ENCODE measurements at places on chromosomes 4 and X. TPM values are rescaled to one million over a fixed set of nuclear protein-coding genes. Genes with fewer than 3 reads are reported as not detected.
A peak's percentile ranks its signal among the peaks of the same experiment; 100 is the strongest.

DNA sequence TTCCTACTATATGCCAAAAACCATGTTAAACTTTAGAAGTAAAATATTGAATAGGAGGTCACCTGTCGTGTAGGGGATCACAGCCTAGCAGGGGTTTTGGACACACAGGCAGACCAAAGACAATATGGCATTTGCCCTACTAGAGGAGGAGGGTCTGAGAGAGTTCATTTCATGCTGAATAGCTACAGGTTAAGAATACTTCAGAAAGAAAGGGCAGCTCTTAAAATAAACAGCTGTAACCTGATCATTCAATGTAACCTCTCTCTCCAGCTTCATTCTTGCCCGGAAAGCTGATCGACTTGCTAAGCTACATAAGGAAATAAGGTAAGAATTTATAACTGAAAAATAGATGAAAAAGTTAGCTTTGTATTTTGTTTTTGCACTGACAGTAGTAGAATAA is 79.9 kb downstream of the MAOA start:
- H3K36me3 ChIP-seq = no peaks in the 10 kb centered on the region
- peaks cover 2% of the 10 kb centered on the region for H3K27me3 ChIP-seq
- H3K4me1 ChIP-seq = no peaks in the 10 kb centered on the region
- no peak overlapping the region for H3K4me3 ChIP-seq
- H3K27ac ChIP-seq = no peak overlapping the region

DNA sequence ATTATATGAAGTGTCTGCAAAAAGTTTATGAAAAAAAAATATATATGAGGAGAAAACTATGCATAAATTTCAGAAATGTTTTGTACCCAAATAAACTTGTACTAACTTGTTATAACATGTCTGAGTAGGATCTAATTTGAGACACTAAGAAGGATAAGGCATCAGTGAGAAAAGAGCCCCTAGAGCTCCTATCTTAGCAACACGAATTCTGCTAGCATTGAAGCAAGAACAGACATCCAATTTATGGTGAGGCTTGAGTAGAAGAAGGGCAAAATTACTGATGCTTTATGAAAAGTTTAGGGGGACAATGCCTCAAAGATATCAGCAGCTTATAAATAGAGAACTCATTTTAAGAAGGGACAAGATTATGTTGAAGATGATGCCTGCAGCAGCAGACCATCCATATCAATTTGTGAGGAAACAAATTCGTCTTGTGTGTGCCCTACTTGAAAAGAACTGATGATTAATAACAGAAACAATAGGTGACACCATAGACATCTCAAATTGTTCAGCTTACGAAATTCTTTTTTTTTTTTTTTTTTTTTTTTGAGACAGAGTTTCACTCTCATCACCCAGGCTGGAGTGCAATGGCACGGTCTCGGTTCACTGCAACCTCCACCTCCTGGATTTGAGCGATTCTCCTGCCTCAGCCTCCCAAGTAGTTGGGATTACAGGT is 35.7 kb upstream of the ADAM29 start:
- H3K27me3 ChIP-seq = no peaks in the 10 kb centered on the region
- no peaks in the 10 kb centered on the region for H3K4me1 ChIP-seq
- H3K27ac ChIP-seq = no peak overlapping the region

- H3K27ac ChIP-seq = no peak overlapping the region
- no peaks in the 10 kb centered on the region for H3K27me3 ChIP-seq
- H3K4me1 ChIP-seq = no peaks in the 10 kb centered on the region
- no peaks in the 10 kb centered on the region for H3K36me3 ChIP-seq
- no peak overlapping the region for H3K4me3 ChIP-seq
Measured at GRCh38 chrX:120408168-120408567, 46.3 kb downstream of the ATP1B4 start.

GRCh38 chrX:53239474-53239873 is 14.5 kb upstream of the KDM5C start:
- no peak overlapping the region for H3K27ac ChIP-seq
- H3K27me3 ChIP-seq = no peaks in the 10 kb centered on the region

DNA sequence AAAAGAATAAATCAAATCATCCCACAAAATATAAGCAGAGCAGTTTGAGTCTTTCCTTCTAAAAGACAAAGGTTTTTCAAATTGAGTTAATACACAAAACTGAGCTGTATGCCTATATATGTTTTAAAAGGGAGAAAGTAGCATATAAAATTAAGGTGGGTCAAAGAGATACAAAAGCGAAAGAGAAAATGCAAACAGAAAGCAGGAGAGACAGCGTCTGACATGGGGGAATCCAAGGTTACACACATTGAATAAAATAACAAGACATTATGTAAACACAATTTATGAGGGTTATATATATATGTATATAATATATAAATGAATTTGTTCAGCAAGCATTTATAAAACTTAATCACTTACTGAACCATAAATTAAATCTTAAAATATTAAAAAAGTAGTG is 276.1 kb upstream of the LCORL start:
- H3K4me3 ChIP-seq = no peak overlapping the region
- no peaks in the 10 kb centered on the region for H3K4me1 ChIP-seq
- no peaks in the 10 kb centered on the region for H3K36me3 ChIP-seq
- no peaks in the 10 kb centered on the region for H3K27me3 ChIP-seq

- no peak overlapping the region for H3K27ac ChIP-seq
- peaks cover 4% of the 10 kb centered on the region for H3K4me1 ChIP-seq
- H3K27me3 ChIP-seq = no peaks in the 10 kb centered on the region
- no peak for DNase-seq
Measured at GRCh38 chr4:122636697-122637096, 15.8 kb upstream of the IL21 start.

GRCh38 chr4:83686166-83686565 is 150.3 kb downstream of the GPAT3 start:
- no peak overlapping the region for H3K27ac ChIP-seq
- no peaks in the 10 kb centered on the region for H3K27me3 ChIP-seq
- DNase-seq = no peak
- H3K36me3 ChIP-seq = no peaks in the 10 kb centered on the region
- no peaks in the 10 kb centered on the region for H3K4me1 ChIP-seq

DNA sequence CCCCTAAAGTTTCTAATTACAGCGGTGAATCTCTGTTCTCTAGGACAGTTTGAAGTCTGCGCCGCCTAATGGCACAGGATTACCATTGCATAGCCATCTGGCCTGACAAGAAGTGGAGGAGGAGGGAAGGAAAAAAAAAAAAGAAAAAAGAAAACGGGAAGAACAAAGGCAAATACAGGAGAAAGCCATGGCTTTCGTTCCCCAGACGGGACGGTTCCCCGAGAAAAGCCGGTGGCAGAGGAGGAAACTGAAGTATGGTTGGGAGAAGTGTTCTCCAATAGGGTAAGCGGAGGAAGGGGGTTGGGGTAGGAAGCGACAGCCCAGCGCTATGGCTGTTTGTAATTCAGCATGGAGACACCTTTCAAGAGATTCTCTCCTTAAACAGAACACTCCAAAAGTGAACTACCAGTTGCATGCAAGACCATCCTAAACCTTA is 80.8 kb downstream of the HMGN5 start:
- peaks cover 3% of the 10 kb centered on the region for H3K27me3 ChIP-seq
- H3K36me3 ChIP-seq = no peaks in the 10 kb centered on the region
- H3K4me1 ChIP-seq = no peaks in the 10 kb centered on the region
- no peak overlapping the region for H3K27ac ChIP-seq
- H3K4me3 ChIP-seq = peak overlapping the region; percentile 87
- DNase-seq = peak; percentile 57

DNA sequence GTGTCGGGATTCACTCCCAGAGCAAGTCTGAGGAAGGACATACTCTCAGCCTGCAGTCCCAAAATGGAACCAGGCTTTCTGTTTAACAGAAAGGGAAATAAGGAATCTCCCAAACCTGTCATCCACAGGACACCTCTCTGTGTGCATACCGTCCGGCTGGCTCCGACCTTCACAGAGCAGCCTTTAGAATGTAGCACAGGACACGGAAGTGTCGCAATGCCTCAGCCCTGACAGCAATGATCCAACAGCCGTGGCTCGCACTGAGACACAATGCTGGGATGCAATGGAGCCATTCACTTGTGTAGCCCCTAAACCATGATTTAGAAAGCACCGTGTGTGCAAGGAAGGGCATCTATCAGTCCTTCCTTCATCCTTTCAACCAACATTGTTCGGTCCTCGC is 15.5 kb upstream of the HELT start:
- H3K27me3 ChIP-seq = no peaks in the 10 kb centered on the region
- H3K36me3 ChIP-seq = no peaks in the 10 kb centered on the region
- peaks cover 7% of the 10 kb centered on the region for H3K4me1 ChIP-seq
- H3K27ac ChIP-seq = no peak overlapping the region

DNA sequence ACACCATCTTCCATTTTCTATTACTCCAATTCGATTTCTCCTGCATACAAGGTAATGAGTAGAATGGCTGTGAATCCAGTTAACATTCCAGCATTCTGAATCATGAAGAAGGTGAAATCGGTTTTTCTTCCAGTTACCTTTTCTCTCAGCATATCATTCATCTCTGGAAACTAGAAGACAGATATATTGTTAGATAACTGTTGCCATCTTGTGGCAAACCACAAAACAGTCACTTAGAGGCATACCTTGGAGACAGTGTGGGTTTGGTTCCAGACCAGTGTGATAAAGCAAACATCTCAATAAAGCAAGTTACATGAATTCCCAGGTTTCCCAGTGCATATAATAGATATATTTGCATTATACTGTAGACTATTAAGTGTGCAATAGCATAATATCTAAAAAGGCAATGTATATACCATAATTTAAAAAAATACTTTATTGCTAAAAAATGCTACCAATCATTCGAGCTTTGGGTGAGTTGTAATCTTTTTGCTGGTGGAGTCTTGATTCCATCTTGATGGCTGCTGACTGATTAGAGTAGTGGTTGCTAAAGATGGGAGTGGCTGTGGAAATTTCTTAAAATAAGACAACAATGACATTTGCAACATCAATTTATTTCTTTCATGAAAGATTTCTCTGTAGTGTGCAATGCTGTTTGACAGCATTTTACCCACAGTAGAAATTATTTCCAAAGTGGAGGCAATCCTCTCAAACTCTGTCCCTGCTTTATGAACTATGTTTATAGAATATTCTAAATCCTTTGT is 82.1 kb downstream of the SLC39A8 start:
- DNase-seq = no peak
- no peaks in the 10 kb centered on the region for H3K4me1 ChIP-seq
- no peaks in the 10 kb centered on the region for H3K36me3 ChIP-seq
- H3K4me3 ChIP-seq = no peak overlapping the region

DNA sequence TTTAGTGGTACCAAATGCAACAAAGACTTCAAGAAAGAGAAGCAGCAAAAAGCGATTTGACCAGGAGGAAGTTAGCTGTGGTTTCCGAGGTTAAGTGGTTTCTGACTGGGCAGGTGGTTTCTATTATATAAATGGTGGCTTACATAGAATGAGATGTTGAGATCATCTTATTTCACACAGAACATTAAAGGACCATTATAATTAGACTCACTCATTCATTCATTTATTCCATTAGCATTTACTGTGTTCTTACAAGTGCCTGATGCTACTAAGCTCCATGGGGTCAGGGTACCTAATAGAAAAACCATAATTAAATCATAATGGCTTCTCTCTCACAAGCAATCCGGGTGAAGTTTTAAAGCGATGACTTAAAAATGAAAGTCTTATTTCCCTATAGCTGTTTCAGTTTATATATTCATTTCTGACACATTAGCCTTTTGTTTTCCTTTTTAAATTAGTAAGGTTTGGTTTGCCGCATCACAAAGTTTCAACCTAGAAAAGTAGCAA is 10.6 kb downstream of the TSPAN6 start:
- no peak overlapping the region for H3K27ac ChIP-seq
- no peaks in the 10 kb centered on the region for H3K36me3 ChIP-seq
- no peak overlapping the region for H3K4me3 ChIP-seq
- no peaks in the 10 kb centered on the region for H3K4me1 ChIP-seq

- H3K27me3 ChIP-seq = no peaks in the 10 kb centered on the region
- H3K4me1 ChIP-seq = no peaks in the 10 kb centered on the region
- H3K27ac ChIP-seq = no peak overlapping the region
Measured at GRCh38 chr4:10808591-10808990, 124.0 kb upstream of the CLNK start.

GRCh38 chr4:121192480-121192879 is 28.4 kb upstream of the TNIP3 start:
- DNase-seq = peak; percentile 50
- H3K4me3 ChIP-seq = peak overlapping the region; percentile 59
- H3K36me3 ChIP-seq = no peaks in the 10 kb centered on the region
- no peak overlapping the region for H3K27ac ChIP-seq

DNA sequence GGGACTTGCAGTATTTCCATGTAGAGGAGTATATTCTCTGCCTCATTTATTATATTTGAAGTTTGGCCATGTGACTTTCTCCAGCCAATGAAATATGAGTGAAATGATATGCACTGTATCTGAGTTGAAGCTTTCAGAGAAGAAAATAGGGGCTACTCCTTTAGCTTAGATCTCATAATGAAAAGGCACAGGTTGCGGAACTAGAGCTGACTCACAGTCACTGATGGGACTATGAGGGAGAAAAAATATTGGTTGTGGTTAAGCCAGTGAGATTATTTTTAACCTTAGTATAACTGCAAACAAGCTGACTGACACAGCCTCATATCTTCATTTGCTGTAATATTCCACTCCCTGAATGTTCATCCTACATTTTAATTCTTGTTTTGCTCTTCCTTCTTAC is 1104.3 kb downstream of the RPA4 start:
- H3K4me3 ChIP-seq = no peak overlapping the region
- no peaks in the 10 kb centered on the region for H3K4me1 ChIP-seq
- DNase-seq = no peak
- H3K27me3 ChIP-seq = no peaks in the 10 kb centered on the region

- no peak overlapping the region for H3K4me3 ChIP-seq
- DNase-seq = no peak
- H3K36me3 ChIP-seq = no peaks in the 10 kb centered on the region
- H3K27me3 ChIP-seq = no peaks in the 10 kb centered on the region
Measured at GRCh38 chr4:5238173-5238572, 186.9 kb downstream of the STK32B start.

GRCh38 chr4:70601422-70602039 is 9.5 kb downstream of the AMBN start:
- H3K36me3 ChIP-seq = no peaks in the 10 kb centered on the region
- H3K4me1 ChIP-seq = no peaks in the 10 kb centered on the region
- H3K27me3 ChIP-seq = peaks cover 4% of the 10 kb centered on the region
- peak; percentile 45 for DNase-seq
- H3K4me3 ChIP-seq = no peak overlapping the region
- no peak overlapping the region for H3K27ac ChIP-seq

GRCh38 chr4:96523611-96524010 is 683.7 kb downstream of the PDHA2 start:
- H3K4me1 ChIP-seq = no peaks in the 10 kb centered on the region
- no peak overlapping the region for H3K4me3 ChIP-seq
- DNase-seq = no peak
- no peaks in the 10 kb centered on the region for H3K27me3 ChIP-seq

DNA sequence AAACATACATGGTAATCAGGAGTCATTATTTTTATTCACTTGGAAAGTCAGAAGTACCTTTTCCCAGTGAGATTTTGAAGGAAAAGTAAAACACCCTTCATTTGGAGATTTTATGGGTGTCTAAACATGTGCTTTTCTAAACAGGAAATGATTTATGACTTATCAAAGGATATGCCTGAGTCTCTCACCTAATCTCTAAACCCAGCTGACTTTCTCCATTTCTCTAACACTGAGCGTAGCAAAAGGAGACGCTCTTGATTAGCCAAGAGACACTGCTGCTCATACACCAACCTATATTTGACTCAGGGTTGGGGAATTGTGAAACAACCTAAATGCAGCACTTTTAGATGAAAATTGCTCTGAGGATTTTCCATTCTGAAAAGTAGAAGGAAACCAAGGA is 468.5 kb upstream of the FTHL17 start:
- H3K27ac ChIP-seq = no peak overlapping the region
- no peaks in the 10 kb centered on the region for H3K36me3 ChIP-seq
- H3K27me3 ChIP-seq = no peaks in the 10 kb centered on the region
- H3K4me1 ChIP-seq = no peaks in the 10 kb centered on the region
- no peak for DNase-seq

The GPAT3 gene
- 2.4 TPM for total RNA-seq

The SPACA5 gene
- total RNA-seq = not detected

The CCDC149 gene
- not detected for total RNA-seq

The RBMXL3 gene
- not detected for total RNA-seq
